ENCODE measurements at places on chromosomes 4 and X.

GRCh38 chrX:10095698-10096432, 60.9 kb upstream of the CLCN4 start:
- DNase-seq = no peak

DNA sequence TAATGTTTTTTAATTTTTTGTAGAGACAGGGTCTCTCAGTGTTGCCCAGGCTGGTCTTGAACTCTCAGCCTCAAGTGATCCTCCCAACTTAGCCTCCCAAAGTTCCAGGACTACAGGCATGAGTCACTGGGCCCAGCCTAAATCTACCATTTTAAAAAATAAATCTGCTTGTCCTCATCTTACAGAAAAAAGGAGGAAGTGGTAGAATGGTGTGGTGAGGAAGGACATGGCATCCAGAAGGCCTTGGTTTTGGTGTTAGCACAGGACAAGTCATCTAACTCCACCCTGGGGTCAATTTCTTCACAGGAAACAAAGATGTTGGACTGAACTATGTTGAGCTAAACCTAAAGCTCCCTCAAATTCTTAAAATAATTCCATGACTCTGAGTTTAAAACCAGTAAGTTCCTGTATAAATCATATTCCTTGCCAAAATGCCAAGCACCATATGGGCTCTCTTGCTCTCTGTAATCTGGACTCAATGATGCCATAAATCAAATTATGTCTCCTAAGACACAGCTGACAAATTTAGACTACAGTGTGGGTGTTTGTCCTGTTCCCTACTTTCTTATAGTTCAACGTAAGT, 253.9 kb upstream of the NOCT start:
- DNase-seq = peak; percentile 60

DNA sequence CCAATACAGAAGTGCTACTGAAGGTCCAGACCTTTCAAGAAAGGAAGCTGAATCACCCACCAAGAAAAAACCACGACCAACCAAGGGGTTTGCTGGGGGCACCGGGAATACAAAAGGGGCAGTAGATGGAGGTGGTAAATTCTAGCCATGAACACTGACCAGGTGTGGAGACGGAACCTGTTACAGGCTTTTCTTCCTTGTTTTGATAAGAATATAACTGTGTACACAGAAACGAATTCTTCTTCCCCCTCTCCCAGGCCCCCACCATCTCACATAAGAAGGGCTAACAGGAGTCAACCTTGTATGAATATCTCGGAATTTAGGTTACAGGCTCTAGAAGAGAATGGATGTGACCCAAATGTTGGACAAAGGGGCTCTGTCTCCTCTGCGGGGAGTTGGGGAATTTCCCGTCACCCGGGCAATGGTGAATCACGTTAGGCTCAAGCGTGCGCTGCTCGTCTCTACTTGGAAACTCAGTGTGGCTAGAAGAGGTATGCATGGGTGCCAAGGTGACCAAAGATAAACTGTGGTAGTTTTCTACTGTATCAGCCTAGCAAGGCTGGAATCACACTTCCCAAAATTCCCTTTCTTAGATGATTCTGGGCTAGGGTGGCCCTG, 87.0 kb downstream of the AFAP1 start:
- peak; percentile 94 for DNase-seq

GRCh38 chr4:123417813-123418212, 21.2 kb downstream of the SPRY1 start:
- DNase-seq = no peak

GRCh38 chrX:106168107-106168506, at the start of gene PWWP3B:
TSS of gene PWWP3B (plus strand) at chrX:106168305. CDS start at chrX:106205433, 37,128 bp downstream.
- peak; percentile 15 for DNase-seq

GRCh38 chrX:50003467-50003866, 81.1 kb downstream of the CLCN5 start:
- no peak for DNase-seq

DNA sequence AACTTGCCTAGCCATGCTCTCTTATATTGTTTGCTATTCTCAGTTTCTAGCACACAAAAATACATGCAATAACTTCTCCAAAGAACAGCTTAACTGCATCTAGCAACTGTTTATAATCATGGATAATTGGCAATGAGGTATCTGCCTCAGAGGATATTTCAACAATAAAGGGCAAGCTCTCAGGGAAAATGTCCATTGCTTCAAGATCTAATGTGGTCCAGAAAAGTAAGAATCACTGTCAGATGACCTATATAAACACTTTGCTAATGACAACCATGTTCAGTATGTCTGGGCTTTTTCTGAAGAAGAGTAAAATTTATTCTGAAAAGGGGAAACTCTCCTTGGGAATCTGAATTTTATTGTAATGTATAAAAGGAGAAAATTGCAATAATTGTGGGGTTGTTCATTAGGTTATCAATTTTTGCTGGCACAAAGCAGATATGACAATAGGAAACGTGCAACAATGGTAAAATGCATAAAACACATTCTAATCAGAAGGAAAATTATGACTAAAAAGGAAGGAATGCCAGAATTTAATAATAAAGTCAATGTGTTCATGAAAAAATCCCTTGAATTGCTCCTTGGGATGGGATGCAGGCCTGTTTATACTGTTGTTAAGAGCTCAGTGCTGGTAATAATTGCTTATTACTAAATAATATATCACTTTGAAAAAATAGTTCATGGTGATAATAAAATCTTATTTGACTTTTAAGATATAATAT, 90.3 kb downstream of the ANTXR2 start:
- DNase-seq = no peak

DNA sequence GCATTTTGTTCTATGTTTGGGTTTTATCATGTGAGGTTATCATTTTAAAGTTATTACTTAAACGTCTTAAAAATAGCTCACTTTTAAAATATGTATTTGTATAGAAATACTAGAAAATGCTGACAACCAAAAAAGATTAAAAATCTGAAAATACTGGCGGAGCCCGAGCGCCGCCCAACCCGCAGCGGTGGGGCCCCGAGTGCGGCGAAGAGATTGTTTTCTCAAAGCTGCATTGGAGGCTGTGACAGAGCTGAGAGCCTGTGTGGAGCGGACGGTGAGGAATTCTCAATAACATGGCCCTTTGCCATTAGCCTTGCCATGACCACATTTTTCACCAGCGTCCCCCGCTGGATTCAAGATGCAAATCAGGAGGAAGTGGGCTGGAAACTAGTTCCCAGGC, 255.4 kb downstream of the NKX6-1 start:
- no peak for DNase-seq
